ENCODE measurements at places on chromosomes 7 and 10.

DNA sequence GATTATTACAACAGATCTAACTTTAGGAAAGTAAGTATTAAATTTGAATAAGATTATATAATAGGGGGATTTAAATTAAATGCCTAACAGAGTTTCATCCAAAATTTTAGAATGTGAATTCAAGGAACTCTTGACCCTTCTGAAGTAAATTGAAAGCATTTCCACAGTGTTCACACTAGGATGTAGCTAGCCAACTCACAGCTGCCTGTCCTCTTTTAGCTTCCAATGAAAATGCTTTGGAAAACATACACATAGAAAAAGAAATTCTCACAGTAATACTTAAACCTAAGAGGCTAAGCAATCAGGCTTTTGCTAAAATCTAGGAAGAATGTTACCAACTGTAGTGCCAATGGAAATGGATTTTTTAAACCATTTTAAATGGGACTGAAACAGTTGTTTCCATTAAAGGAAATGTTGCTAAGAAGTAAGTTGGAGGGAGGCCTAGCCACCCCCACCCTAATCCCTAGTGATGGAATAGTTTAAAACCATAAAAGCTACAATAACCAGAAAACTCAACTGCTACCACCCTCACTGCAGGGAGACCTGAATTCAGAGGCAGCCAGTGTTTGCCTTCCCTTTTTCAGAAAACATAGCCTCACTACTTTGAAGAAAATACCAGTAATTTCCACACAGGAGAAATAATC, 58.3 kb downstream of the REEP3 start:
- no peak for DNase-seq

DNA sequence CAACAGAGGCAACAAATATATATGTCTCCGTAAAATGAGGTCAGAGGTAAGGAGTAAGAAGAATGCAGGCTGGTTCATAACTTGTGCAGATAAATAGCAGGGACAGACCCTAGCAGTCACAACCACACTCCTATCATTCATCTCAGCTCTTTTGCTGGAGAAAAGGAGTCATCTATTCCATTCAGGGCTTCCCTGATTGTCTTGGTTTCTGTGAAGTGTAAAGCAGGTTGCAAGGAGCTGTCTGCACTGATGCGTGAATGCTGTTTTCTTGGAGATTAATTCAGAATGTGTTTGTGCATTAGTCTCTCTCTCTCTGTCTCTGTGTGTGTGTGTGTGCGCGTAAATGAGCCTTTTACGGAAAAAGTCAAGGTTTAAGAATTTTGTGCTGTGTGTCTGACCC, 643.3 kb upstream of the SORCS1 start:
- no peak for DNase-seq

- DNase-seq = no peak
Observed at GRCh38 chr10:126060261-126060931, 164.0 kb downstream of the FANK1 start.

- DNase-seq = no peak
Observed at GRCh38 chr10:44715136-44715535, 196.0 kb upstream of the TMEM72 start.

- DNase-seq = no peak
Observed at GRCh38 chr10:47316131-47316530, 6.1 kb upstream of the GDF2 start.

- DNase-seq = no peak
Observed at GRCh38 chr7:158819571-158820203, 9.6 kb downstream of the ESYT2 start.

DNA sequence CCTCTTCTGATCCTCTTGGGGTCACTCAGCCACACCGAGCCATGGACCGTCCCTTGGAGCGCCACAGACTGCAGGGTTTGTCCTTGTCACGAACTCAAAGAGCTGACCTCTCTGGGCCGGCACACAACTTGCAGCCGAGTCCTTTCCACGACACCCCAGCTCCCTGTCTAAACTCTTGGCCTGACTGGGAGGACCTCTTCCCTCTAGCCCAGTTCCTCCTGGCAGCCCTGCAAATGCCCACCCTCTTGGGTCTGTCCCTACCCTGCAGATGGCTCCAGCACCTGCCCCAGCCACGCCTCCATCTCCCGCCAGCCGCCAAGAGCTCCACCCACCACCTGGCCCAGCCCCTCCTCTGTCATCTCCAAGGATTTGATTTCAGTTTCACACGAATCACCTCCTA, 339.2 kb downstream of the DNAJB6 start:
- DNase-seq = no peak

DNA sequence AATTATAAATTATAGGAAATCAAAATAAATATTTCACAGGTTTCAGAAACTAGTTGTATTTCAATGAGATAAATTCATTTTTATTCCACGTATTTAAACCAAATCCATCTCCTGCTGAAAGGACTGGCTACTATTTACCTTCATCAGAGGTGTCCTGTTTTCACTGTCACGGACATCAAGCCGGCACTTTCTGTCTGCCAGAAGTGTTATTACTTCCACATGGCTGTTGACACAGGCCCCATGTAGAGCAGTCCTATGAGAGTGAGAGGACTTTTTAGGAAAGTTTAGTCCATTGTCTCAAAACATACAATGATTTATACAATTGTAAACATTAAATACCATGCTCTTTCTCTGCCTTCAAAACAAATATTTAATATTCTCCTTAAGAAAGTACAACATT, 100.4 kb upstream of the ACBD5 start:
- DNase-seq = no peak

DNA sequence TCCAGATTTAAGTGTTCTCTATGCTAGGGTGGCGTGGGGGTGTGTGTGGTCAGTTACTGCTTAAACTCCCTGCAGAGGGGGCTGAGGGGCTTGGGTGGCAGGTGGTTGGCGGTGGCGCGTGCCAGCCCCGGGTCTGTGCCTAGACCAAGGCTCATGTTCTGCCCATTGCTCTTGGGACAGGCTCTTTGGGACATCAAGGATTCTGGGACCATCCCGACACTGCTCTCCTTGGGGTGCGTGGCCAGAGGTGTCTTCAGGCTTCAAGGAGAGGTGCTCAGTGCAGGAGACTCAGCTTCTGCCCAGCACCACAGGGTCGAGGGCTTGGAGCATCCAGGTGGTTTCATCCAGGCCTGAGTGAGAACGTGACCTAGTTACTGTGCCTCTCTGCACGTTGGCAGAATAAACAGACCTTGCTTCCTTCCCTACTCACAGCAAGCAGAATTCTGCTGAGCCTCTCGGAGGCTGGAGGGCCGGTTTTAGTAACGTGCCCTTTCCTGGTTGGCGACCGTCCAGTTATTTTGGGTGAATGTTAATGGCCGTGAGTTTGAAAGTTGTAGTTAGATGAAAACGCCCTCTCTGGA, 39.9 kb downstream of the CAMK1D start:
- DNase-seq = no peak

GRCh38 chr7:54465095-54465494, 77.1 kb upstream of the VSTM2A start:
- DNase-seq = no peak

DNA sequence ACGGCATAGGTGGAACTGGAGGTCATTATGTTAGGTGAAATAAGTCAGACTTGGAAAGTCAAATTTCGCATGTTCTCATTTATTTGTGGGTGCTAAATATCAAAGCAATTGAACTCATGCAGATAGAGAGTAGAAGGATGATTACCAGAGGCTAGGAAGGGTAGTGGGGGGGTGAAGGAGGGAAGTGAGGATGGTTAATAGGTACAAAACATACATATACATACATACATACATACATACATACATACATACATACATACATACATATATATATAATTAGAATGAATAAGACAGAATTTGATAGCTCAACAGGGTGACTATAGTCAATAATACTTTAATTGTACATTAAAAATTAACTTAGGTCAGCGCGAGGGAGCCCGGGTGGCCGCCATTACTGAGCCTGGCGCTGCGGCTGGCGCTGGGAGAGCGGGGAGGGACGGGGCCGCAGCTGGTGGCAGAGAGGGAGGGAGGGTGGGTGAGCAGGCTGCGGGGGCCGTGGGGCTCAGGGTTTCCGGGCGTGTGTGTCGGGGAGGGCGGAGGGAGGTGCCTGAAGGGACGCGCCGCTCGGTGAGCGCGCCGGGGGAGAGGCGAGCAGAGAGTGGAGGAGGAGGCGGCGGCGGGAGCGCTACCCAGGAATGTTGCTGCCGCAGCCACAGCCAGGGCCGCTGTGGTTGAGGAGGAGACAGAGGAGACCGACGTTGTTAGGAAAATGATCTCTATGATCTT, 85.8 kb upstream of the EGFR start:
- DNase-seq = no peak

DNA sequence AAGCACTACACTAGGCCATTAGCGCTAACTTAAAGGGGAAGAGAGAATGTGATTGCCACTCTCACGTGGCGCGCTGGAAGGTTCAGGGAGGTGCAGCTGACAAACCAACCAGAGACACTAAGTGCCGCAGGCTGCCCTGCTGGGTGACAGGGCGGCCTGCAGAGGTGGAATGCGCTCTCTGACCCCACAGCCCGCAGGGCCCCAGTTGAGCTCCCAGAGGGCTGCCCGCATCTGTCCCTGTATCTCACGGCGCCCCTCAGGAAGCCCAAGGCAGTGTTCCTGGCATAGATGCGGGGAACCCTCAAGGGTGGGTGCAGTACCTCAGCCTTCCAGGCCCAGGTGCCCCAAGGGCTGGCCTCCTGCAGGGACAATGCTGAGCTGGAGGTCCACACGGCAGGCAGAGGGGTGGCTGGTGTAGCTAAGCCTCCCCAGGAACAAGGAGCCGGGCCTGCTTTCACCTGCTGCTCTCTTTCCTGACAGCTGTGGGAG, 66.6 kb downstream of the CALML3 start:
- no peak for DNase-seq

GRCh38 chr7:139617074-139617473, 93.6 kb downstream of the CLEC2L start:
- no peak for DNase-seq

DNA sequence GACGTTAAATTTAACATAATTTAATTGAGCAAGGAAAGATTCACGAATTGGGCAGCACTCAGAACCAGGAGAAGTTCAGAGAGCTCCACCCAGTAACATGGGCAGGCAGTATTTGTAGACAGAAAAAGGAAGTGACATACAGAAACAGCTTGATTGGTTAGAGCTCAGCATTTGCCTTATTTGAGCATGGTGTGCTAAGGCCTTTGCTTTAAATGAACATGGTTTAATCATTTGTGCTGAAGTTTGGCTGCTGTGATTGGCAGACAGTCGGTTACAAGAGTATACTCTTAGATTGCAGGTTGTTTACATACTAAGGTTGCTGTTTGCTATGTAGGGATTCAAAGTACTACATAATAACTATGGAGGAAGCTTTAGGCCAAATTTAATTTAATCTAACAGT, 199.2 kb downstream of the MALRD1 start:
- DNase-seq = no peak

DNA sequence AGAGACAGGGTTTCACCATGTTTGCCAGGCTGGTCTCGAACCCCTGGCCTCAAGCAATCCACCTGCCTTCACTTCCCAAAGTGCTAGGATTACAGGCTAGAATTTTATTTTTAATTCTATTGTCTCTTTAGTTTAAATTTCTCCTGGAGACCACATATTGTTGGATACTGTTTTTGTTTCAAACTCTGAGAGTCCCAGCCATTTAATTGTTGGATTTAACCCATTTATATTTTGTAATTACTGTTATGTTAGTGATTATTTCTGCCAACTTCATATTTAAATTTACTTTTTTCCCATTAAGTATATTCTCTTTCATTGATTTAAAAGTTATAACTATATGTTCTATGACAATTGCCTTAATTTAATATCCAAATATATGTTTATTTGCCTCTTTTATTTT, 185.6 kb downstream of the ZNF248 start:
- no peak for DNase-seq

DNA sequence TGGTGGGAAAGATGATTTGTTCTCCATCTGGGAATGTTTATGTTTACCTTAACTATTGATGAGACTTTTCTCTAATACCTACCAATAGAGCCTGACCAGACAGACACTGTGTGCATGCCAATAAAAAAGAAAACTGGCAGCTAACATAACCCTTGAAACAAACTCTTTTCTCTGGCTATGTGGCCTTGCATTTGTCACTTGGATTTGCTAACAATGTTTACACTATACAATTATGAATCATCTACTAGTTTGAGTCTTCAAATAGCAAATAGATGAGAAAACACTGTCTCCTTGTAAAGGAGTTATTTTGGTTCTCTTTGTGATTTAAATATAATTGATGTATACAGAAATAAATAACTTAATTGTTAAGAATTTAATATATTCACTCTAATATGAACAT, 273.1 kb downstream of the SEMA3D start:
- no peak for DNase-seq

GRCh38 chr7:129160161-129160905, 15.8 kb downstream of the TSPAN33 start:
- DNase-seq = no peak

DNA sequence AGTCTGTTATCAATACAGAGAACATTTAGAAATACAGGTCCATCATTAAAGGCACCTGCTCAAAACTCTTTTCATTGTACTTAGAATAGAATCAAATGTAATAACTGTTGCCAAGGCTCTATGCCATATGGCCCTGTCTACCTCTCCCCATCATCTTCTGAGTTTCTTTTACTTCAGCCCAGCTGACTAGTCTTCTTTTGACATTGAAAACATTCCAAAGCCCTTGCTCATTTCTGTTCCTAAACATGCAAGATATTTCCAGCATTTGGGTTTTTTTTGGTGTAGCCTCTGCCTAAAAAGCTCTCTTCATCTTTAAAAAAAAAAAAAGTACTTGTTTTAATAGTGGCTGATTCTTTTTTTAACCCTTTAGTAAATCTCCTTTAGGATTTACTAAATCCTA, 165.5 kb upstream of the SMIM30 start:
- DNase-seq = no peak

- DNase-seq = no peak
Observed at GRCh38 chr10:102629661-102630614, 14.3 kb upstream of the TRIM8 start.

- DNase-seq = no peak
Observed at GRCh38 chr7:82164813-82165212, 278.8 kb downstream of the CACNA2D1 start.

GRCh38 chr7:39745320-39745719, 121.9 kb downstream of the RALA start:
- no peak for DNase-seq

- no peak for DNase-seq
Observed at GRCh38 chr10:60310740-60311139, 78.9 kb downstream of the ANK3 start.

DNA sequence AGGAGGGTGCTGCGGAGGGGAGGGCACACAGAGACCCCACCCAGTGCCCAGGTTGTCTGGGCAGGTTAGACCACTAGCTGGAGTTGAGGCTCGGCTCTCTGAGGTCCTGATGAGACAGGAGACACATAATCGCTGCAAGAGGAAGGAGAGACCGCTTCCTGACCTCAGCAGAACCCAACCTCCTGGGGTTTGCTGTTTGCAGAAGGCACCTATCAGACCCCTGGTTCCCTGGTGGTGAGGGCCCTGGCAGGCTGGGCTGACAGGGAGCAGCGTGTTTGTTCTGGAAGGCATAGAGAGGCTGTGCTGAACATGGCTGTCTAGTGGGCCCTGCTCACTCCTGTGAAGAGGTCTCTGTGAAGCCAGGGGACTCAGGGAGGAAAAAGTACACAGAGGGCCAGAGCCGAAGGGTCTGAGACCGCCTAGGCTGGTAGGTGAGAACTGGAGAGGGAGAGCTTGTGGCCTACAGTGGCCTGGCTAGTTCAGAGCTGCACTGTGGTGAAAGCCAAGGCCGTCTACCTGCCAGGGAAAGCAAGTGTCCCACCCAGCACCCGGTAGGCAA, 39.4 kb upstream of the NPFFR1 start:
- DNase-seq = no peak

All from activated T-cell treated with anti-CD3 and anti-CD28 coated beads for 1 hour (primary cell).